ENCODE measurements at places on chromosomes 6 and 20.

DNA sequence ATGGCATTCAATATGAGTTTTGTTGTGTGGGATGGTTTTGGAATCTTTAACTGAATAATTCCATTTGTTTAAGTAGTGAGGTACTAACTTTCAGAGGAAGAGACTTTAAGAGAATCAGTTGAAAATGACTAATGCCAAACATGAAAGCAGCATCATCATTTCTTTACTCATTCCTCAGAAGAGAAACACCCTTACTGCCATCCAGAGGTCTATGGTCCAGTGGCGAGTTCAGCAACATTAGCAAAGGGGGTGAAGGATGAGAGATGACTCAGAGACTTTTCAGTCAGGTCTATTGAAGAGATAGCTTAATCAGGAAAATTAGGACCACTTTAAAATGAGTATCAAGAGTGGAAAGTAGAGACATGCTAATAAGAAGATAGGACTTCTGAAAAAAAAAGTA is 118.8 kb downstream of the COL19A1 start:
- DNase-seq: no peak

DNA sequence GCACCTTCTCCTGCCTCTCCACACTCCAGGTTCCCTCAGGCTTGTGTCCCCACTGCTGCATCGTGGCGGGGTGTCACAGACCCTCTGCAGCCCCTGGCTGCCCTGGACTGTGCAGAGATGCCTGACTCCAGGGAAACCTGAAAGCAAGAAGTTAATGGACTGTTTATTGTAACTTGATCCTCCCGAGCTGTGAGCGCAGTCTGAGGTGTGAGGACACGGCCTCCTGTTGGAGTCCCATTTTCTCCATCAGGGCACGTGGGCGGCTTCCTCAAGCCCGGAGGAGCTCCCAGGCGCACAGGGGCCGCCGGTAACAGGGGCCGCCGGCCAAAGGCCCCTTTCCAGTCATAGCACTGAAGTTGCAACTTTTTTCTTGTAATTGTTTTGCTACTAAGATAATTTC is 16.9 kb downstream of the RBM38 start:
- DNase-seq: no peak

- no peak for DNase-seq
These were observed 5.8 kb downstream of the TM9SF4 start for GRCh38 chr20:32115211-32115767.

GRCh38 chr6:152458648-152459644 is 178.2 kb downstream of the SYNE1 start:
- DNase-seq: no peak

DNA sequence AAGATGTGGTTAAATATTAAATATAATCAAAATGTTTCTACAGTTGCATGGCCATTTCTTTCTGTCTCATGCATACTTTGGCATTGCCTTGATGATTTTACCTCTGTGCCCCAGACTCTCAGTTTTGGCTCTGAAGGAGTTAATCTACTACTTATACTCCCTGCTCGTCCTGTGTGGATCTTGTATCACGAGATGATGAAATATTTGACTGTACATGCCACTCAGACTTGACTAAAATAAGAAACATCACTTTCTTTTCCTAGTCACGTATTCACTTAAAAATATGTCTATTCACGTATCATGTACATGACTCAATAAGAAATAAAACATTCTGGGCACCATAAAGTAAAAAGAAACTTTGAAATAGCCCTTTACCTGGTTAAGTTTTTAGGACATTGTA is 397.7 kb downstream of the RFPL4B start:
- DNase-seq: no peak

DNA sequence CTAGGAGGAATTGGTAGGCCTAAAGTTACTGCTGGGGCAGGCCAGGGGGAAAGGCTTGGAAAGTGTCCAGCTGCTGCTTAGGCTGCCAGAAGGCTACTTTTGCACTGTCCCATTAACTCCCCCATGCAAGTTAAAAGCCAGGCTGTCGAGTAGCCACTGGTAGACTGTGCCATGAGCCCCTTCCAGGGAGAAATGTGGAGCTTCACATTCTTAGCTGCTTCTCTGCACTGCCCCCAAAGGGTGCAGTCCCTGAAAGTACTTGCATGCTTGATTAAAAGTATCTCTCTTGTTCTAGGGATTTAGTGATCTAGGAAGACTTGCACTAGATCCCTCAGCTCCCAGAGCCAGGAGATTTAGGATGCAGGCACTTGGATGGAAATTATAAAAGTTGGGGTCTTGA is 57.3 kb downstream of the CDC5L start:
- DNase-seq: no peak

DNA sequence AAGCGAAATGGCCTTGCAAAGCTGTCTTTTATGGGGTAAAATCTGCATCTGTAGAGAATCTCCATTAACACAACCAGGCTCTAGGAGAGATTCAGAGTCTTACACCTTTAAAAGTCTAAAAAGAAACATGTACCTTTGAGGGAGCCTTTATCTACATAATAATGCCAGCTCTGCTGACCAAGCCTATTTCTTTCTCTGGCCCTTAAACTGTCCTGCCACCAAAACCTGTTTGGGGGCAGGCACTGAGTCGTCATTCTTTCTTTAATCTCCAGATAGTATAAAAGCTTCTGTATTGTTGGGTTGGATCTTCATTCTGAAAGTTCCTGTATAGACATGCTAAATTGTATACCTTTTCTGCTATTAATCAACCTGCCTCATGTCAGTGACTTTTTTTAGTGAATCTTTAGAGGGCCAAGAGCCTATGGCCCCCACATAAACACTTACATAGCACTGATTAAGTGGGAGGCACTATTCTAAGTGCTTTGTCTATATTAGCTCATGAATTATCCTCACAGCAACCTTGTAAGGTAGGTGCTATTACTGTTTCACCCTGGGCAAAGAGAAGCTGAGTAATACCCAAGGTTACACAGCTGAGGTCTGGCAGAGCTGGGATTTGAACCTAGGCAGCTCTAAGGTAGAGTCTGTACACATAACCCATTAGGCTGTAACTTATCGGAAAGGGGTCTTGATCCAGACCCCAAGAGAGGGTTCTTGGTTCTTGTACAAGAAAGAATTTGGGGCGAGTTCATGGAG is 232.3 kb upstream of the DTNBP1 start:
- no peak for DNase-seq
